ENCODE measurements at places on chromosomes 3 and 15.

GRCh38 chr3:117454254-117454653 lies 744.7 kb downstream of the TUSC7 start:
- no peak for DNase-seq

GRCh38 chr15:39584662-39585388 lies 3.9 kb downstream of the THBS1 start:
- no peak for DNase-seq

GRCh38 chr15:92810418-92811138 lies 89.5 kb upstream of the CHD2 start:
- peak; percentile 62 for DNase-seq

GRCh38 chr3:39362192-39362591 lies 21.0 kb upstream of the SLC25A38 start:
- no peak for DNase-seq

DNA sequence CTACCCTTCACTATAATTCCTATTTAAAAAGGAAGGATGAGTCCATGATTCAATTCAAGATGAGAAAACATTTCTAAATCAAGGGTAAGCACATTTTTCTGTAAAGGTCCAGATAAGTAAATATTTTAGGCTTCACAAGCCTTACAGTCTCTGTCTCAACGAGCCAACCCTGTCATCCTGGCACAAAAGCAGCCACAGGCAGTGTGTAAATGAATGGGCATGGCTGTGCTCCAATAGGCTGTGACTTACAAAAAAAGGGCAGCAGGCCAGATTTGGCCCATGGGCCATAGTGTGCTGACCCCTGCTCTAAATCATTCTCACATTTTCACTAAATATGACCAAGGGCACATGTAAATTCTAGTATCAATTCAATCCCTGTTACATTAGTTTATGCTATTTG lies 200.4 kb downstream of the WNT5A start:
- no peak for DNase-seq

- no peak for DNase-seq
Observed at GRCh38 chr3:160395297-160395696, 3.7 kb downstream of the IFT80 start.

DNA sequence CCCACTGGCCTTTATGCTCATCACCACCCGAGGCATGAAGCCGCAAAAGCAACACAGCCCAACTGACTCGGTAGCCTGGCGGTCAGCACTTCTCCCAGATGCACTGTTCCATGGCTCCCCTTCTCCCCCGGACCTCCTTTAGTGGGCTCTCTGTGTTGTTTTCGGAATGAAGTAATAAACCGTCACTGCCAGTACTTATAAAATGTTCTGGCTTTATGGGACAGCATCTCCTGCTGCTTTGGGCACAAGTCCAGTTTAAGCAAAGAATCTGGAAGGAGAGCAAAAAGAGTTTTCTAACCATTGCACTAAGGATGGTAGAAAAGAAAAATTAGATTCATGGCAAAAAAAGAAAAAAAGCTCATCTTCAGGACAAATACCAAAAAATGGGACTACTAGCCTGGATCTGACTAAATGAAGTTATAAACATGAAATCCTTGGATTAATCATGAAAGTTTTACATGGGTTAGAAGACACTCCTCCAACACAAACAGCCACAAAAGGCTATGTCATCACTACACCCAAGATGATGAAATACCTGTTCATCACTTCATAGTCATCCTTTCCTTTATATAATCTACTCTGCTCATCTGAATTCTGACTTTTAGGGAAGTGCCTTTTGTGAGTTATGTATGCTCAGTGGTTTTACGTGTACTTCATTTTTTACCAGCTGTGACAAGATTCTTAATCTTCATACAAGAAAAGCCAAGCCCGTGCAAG lies 89.5 kb upstream of the UBE2E2 start:
- DNase-seq = no peak

Measured in midbrain (tissue), 1 donor.